ENCODE measurements at places on chromosomes 3 and 15.

GRCh38 chr3:192408007-192408646, 319.2 kb downstream of the FGF12 start:
- no peak for DNase-seq

- DNase-seq: no peak
Measured at GRCh38 chr15:77631745-77632533, 773 bp downstream of the LINGO1 start.

DNA sequence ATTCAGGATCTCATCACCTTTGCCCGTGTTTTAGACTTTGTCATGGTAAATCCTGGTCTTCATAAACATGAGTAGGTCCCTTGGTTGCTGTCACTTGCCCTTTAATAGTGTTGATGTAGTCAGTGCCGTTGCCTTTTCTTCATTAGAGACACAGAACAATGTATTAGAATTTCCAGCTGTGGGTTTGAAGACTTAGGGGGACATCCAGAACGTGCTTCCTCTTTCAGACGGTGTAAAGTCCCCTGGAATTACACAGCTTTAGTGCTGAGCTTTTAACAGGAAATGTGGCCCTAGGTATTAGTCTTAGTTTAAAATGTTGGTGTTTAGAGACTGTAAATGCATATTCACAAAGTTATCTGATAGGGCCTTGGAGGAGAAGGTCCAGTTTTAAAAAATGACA, 8.8 kb upstream of the LRCH3 start:
- DNase-seq: no peak

GRCh38 chr3:25744470-25744869, 38.8 kb downstream of the NGLY1 start:
- no peak for DNase-seq

DNA sequence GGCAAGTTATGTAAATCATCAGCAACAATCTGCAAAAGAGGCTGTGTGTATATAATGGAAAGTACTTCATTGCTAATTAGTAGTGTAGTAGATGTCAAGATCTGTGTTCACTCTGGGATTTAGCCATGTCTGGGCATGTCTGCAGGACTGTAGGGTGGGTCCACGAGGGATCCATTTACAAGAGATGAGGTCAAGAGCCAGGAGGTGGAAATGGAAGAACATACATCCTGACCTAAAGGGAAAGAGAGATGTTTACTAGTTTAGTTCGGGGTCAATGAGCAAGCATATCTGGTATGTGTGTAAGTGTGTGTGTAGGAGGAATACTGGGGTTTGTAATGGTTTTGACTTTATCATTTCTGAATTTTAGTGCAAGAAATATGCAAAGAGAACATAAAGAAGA, 171.5 kb upstream of the NANOGP8 start:
- no peak for DNase-seq

DNA sequence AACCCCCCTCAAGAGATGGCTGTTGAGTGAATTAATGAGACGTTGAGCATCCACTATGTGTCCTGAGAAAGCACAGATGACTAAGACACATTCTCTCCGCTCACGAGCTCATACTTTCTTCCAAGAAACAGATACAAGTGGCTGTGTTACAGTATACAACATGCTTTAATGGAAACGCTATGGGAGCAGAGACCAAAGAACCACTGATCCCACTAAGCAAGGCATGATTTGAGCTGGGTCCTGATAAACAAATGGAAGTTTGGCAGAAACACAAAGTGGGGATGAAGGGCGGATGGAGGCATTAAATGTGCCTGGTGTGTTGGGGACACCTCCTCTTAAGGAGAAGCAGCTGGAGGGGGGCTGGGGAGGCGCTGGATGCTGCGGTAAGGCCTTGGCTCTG, 129.4 kb downstream of the UACA start:
- DNase-seq: no peak

Data from stimulated activated CD8-positive, alpha-beta memory T cell treated with anti-CD3 and anti-CD28 coated beads, Interleukin-7, amount 100 ng/mL, for 1 hour (primary cell).